HTR-8/SVneo (cell line): ENCODE measurements at places on chromosomes 6 and 20.

DNA sequence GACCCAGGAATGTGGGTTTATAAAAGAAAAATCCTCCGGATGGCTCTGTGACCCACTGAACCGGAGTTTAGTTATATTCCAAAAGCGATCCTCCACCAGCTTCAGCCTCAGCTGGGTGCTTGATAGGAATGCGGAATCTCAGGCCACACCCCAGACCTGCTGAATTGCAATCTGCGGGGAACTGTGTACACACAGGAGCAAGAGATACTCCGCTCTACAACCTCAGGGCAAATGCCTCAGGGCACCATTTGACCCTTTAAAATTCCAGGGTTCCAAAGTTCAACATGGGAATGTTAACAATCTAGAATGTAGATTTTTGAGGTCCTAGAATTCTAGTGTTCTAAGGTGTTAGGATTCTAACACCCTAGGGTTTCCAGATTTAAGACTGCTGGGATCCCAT lies 10.8 kb downstream of the BPIFA2 start:
- no peak for DNase-seq

GRCh38 chr6:66126358-66126757 lies 419.3 kb upstream of the EYS start:
- DNase-seq: no peak

- no peak for DNase-seq
Measured at GRCh38 chr6:127684501-127684900, 107.5 kb downstream of the C6orf58 start.

DNA sequence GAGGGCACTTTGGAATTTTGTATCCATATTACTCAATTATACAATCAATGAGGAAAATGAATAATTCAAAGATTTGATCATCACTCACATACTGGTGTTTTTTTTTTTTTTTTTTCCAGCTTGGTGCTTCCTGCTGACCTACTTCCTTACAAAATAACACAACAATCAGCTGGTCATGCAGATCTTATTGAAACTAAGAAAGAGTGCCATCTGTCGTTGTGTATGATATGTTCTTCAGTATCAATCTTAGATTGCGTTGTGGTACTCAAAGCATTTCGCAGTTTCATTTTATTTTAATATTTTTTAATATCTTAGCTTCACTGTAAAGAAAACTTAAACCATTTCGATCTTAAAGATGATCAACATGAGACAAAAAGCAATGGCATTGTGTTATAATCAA lies 155.6 kb downstream of the OGFRL1 start:
- no peak for DNase-seq

- no peak for DNase-seq
Measured at GRCh38 chr6:101666256-101666655, 272.7 kb downstream of the GRIK2 start.

- no peak for DNase-seq
Measured at GRCh38 chr6:119296036-119297035, 53.2 kb downstream of the MAN1A1 start.

GRCh38 chr6:82602776-82603175 lies 239.2 kb downstream of the TPBG start:
- DNase-seq: no peak

- DNase-seq: no peak
Measured at GRCh38 chr20:44014807-44015732, 100.4 kb downstream of the TOX2 start.

DNA sequence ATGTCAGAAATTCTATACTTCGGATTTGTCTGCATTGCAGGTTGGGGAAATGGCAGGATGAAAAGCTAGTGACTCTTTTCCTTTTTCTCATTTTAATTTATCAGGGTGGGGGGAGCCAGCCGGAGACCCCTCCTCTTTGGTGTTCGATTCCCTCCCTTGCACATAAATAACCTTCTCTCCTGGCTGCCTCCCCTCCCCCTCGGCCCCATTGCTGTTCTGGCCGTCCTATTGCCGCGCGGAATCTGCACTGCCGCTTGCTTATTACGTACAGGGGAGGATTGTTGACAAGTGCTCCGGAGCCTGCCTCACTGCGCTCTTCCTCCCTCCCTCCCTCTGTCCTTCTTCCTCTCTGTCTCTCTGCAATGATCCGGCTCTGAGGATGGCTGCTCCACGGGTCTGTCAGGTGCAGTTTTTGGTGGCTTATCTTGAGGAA lies 154.7 kb downstream of the JARID2 start:
- no peak for DNase-seq

- DNase-seq: no peak
Measured at GRCh38 chr6:20708367-20709124, 174.3 kb downstream of the CDKAL1 start.

DNA sequence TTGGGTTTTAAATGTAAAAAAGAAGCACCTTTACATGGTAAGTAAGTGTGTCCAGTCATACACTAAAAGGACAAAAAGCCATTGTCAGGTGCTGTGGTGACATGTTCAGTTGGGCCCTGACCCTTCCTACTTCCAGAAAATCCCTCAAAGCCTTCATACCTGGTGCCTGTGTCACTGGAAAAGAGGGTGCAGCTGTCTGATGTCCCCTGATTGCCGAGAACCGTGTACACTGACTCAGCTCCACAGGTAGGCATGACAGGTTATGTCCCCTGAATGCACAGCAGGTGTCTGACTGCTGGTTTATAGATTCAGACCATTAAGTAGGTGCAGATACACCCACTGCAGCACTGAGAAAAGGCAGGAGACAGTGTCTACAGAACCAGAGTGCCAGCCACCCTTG lies 99.1 kb downstream of the FOXC1 start:
- no peak for DNase-seq

DNA sequence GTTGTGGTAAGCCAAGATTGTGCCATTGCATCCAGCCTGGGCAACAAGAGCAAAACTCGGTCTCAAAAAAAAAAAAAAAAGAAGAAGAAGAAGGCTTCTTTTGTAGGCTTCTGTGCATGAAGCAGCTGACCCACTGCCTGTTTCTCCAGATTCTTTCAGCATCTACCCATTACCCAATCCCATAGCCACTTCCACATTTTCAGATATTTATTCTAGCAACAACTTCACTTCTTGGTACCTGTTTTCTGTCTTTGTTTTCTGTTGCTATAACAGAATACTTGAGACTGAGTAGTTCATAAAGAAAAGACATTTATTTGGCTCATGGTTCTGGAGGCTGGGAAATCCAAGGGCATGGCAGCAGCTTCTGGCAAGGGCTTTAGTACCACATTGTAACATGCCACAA lies 95.3 kb upstream of the SGK1 start:
- no peak for DNase-seq

GRCh38 chr20:51131811-51132210 lies 108.9 kb upstream of the KCNG1 start:
- no peak for DNase-seq

DNA sequence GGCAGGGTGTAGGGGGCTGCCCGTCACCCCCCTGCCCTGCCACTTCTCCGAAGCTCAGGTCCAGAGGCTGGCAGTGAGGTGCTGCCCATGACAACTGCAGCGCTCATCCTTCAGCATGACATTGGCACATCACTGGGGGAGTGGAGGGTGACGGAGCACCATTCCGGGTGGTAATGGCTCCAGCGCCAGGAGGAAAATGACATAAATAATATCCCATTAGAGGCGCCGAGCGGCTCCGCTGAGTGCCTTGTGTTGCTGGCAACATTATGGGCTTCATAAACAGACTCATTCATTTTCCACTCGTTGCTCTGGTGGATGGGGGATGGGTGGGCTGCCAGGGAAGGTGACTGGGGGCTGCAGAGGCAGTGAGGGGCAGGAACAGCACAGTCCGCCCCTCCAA lies 56.9 kb upstream of the CTNNBL1 start:
- DNase-seq: no peak

DNA sequence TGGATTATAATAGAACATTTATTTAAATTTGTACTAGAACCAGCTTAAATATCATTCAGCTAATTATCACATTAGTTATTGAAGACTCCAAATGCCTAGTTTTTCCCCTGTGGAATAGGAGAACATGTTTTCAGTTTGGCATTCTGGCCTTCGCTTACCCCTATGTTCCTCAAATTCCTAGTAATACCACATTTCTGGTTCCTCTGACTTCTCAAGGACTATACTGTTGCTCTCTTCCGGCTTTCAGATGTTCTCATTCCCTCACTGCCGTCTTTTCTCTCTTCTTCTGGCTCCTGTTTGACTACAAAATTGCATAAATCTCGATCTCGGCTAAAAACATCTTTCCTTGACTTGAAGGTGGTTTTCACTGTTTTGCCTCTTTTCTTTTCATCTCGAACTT lies 71.8 kb upstream of the KHDRBS2 start:
- no peak for DNase-seq

- DNase-seq: no peak
Measured at GRCh38 chr6:106468935-106469334, 108.4 kb downstream of the CRYBG1 start.

GRCh38 chr6:11803591-11803971 lies 25.0 kb upstream of the ADTRP start:
- DNase-seq: no peak

DNA sequence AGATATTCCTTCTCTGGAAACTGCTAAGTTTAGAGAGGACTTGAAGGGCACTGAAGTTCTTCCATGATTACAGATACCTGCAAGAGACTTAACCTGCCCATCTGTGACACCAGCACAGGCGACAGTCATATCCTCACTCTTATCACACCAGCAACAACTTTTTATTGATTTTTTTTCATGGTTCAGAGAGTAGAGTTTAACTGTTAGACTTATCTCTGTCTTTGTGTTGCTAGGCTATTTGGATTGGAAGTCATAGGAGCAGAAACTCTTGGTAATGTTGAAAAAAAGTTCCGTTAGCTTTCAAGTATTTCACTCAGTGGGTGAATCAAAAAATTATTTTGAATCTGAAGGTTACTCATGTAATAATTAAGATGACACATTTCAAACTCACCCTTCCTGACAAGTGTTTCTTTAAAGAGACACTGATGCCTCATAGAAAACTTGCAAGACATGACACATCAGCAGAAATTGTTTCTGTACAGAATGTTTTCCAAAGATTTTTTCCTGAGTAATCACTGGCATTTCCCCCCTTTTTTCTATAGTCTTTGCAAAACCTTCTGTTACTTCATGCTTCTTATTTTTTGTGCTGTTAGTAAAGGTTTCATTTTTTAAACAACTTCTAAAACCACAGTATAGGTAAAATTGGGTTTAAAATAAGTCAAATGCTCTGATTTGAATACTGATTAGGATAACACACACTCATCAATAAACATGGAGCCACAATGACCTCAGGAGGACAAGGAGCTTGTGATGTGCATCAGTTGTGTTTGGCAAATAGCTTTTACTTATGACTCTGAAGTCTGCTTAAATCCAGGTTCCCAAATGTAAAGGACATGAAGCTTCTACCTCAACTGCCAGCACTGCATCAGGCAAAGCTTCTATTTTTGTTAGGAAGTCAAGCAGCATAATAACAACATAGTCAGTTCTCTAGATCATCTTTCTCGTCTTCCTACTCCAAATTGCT lies 252.9 kb upstream of the MAN1A1 start:
- DNase-seq: no peak

DNA sequence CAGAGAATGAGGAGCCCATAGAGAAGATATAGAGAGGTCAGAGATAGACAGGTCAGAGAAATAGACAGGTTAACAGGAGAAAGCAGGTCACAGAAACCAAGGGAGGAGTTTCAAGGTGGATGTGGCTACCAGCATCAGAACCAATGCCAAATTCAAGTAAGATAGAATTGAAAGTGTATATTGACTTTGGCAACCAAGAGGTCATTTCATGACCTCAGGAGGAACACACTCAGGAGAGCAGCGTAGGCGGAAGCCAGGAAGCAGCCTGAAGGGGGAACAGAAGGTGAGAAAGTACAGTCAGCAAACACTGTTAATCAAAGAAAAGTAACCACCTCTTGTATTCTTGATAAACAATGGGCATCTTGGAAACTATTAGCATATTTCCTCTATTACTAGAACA lies 33.9 kb upstream of the ALDH8A1 start:
- no peak for DNase-seq

- no peak for DNase-seq
Measured at GRCh38 chr6:33607784-33608161, 13.3 kb upstream of the ITPR3 start.

- DNase-seq: no peak
Measured at GRCh38 chr6:135572051-135572450, 74.5 kb upstream of the AHI1 start.

DNA sequence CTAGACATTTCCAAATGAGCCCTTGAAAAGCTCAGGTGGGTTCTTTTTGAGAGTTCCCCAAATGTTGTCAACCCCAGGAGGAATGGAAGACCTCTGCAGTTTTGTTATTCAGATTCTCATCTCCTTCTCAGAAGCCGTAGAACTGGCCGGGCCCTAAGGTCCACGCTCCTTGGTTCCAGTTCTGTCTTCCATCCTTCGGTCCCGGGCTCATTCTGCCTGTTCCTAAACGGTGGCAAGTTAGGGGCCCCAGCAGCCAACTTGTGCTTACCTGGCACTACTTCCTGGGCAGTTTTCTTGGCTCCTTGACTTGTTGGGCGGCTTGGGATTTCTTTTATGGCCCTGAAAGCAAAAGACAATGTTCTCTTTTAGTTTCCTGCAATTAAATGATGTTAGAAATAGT lies 6.4 kb downstream of the ESR1 start:
- no peak for DNase-seq
